ENCODE measurements at places on chromosomes 1 and 21.

DNA sequence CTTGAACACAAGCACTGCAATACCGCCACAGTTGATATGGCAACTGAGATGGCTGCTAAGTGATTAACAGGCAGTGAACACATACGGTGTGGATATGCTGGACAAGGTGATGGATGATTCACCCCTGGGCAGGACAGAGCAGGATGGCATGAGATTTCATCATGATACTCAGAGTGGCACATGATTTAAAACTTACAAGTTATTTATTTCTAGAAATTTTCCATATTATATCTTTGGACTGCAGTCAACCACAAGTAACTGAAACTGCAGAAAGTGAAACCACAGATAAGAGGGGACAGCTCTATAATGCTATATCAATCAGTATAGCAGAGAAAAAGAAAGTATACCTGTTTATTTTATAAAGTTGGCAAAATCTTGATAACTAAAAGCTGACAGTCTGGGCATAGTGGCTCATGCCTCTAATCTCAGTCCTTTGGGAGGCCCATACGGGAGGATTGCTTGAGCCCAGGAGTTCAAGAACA lies 47.9 kb downstream of the PHACTR4 start:
- DNase-seq, result no peak

DNA sequence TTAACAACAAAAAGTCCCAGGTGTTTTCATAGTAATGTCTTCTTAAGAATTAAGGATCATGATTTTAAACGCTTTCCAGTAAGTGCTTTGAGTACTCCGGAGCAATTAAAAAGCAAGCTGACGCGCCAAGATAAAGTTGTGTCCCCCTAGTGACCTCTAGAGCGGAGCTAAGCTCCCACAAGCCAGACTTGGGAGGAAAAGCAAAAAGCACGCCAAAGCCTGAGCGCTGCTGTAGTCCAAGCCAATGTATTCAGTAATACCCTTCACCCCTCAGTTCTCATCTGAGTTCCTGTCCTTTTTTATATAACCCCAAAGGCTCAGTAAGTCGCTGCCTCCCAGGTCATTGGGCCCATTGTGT lies 3.5 kb upstream of the SLC44A5 start:
- no peak for DNase-seq

GRCh38 chr1:67313934-67314671 lies 6.4 kb downstream of the IL12RB2 start:
- DNase-seq, result no peak

GRCh38 chr1:22841860-22842281 lies 130.8 kb downstream of the LACTBL1 start:
- no peak for DNase-seq

DNA sequence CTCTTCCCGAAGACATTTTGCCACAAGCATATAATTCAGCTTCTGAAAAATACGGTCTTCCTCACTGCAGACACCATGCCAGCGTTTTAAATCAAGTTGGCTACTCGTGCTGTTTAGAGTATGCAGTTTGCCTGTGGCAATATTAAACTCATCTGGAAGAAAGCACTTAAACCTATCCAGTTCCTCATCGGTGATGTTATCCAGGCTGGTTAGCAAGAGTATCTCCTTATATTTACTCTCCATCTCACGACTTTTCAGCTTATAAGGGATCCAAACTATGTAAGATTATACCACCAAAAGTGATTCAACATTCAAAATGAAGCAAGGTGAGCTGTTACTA lies 9.7 kb upstream of the IFI16 start:
- DNase-seq, result no peak

DNA sequence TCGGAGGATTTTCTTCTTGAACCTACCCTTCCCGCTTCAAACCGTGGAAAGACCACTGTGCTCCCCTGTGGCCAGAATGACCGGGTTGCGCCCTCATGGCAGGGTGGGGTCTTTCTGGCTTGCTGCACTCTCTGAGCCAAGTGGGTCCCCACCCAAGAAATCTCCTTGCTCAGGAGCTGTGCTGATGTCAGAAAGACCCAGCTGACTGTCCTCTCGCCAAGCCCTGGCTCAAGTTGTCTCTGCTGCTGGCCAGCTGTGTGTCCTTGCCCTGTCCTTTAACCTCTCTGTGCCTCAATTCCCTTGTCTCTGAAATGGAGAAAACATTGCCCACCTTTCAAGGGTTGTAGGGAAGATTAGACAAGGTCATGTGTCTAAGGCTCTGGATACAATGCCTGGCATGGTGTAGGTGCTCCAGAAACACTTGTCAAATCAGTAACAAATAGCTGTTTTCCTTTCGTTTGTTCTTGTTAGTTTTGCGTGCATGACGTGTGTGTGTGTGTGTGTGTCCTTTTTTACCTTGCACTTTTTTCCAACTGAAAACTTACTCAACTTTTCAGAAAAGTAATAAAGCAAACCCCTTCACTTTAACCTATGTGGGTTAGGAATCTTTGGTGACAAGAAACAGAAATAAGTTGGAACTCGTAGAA lies 41.1 kb upstream of the RPL11 start:
- DNase-seq, result no peak

DNA sequence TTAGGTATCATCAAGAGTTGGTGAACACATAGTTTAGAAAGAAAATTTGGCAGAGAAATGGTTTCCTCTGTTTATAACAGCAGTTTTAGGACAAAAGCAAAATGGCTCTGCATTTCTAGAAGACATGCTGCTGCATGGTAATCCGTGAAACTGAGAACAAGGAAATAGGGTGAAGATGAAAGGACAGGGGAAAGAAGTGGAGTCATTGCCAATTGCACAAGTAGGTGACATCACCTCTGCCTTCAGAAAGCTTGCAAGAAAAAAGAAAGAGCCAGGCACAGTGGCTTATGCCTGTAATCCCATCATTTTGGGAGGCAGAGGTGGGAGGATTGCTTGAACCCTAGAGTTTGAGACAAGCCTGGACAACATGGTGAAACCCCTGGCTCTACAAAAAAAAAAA lies 217.6 kb downstream of the LMX1A start:
- DNase-seq, result no peak

DNA sequence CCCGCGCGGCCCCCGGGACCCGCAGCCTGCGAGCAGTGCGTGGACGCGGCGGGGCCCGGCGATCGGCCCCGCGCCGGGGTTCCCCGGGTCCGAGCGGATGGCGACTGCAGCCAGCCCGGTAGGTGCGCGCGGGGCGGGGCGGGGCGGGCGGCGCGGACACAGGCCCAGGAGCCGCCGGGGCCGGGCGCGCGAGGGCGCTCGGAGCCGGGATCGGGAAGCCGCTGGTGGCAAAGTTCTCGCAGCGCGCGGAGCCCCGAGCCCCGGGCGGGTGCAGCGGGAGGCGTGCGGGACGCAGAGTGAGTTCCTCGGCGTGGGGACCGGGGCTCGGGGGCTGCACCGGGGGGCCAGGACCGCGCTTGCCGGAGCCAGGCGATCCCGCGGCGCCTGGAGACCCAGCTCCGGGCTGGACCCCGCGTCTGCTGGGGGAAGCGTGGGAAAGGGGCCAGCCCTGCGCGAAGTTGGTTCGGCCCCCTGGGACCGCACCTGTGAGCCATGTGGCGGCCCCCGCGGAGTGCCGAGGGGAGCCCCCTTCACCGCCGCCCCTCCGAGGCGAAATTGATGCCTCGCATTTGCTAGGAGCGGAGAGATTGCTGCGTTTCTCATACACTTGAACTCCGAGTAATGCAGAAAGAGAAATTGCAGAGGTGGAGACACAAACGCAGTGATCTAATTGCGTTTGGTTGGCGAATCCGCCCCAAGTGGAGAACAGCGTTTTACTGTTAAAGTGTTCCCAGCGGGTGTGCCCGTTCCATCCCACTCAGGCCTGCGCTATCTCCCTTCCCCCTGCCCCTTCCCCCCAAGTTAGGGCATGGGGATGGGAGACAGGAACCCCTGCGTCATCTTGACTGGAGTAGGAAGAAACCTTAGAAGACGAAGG lies 228.9 kb upstream of the TMEM51 start:
- no peak for DNase-seq

GRCh38 chr1:143680304-143680703 lies 291.5 kb downstream of the FAM72C start:
- DNase-seq, result no peak

DNA sequence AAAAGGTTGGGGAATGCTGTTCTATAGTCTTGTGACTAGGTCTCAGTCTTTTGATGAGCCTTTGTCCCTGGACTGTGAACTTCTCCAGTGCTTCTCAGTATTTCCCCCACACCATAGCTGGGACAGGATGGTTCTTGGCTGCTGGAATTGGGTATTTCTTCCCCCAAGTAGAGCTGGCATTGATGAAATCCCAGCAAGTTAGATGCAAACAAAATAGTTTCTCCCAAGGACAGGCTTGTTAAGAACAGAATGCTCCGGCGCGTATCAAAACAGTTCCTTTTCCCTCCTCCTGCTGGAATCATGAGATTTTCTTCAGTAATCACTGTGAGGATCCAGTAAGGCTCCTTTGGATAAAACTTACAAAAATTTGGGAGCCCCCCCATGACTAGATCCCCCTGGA lies 162.6 kb downstream of the PIK3R3 start:
- DNase-seq, result no peak

- no peak for DNase-seq
These were observed 2.9 kb downstream of the PPM1J start for GRCh38 chr1:112712191-112712590.

GRCh38 chr1:239891621-239892358 lies 199.9 kb upstream of the FMN2 start:
- no peak for DNase-seq

GRCh38 chr1:26772687-26773086 lies 15.1 kb upstream of the PIGV start:
- DNase-seq, result no peak

DNA sequence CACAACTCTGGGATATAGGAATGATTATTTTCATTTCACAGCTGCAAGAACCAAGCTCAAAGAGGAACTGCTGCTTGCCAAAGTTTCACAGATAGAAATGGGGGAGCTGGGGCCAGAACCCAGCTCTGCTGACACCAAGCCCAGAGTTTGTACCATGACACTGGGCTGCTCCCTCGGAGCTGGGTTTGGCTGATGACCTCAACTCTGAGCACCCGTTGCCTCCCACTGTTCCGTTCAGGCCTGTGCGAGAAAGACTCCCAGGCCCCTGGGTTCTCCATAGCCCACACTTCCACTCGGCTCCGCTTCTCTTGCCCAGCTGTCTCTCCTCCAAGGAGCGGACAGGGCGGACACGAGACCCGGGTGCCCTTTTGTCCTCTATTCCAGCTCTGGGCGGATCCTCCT lies 55.2 kb downstream of the NGF start:
- DNase-seq, result no peak

GRCh38 chr1:65269612-65270011 lies 39.7 kb upstream of the DNAJC6 start:
- no peak for DNase-seq

DNA sequence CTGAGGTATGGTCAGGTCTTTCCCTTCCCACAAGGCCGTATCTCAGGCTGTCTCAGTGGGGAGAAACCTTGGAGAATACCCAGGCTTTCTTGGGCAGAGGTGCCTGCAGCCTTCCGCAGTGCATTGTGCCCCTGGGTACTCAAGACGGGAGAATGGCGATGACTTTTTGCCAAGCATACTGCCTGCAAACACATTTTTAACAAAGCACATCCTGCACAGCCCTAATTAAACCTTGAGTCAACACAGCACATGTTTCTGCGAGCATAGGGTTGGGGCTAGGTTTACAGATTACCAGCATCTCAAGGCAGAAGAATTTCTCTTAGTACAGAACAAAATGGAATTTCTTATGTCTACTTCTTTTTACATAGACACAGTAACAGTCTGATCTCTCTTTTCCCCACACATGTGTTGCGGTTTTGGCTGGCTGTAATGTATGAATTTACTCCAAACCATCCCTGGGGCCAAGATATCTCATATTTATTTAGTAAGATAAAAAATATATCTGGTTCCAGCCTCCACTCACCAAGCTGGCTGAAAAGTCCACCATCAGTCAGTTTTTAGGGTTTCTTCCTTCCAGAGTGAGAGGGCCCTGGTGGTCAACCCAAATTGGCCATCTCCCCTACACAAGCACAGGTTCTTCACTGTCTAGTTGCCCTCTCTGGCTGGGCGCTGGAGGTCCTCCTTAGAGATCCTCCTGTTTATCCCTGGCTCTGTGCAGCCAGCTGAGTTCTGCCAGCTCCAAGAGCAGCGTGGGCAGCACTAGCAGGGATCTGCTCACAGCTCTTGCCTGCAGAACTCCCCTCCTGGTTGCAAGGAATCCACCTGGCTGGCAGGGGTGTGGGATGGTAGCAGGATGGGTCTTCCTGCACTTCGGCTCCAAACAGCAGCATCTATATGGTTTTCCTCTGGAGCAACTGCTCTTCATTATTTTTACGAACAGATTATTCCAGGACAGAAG lies 2.6 kb downstream of the FAAH start:
- DNase-seq, result no peak

DNA sequence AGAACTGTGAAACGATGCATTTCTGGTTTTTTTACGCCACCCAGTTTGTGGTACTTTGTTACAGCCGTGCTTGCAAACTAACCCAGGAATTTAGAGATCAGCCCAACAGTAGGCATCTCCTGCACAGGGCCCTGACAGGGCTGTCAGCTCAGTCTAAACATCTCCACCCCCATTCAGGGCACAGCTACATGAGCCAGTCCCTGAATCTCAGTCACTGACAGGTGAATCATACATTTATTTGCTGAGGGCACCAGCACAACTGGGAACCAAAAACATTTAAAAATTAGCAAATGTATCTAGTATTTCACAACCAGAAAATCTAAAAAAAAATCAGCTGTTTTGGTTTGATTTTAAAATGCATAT lies 30.7 kb downstream of the PRDX6 start:
- DNase-seq, result no peak

GRCh38 chr21:41666641-41667081 lies 100.2 kb downstream of the RIPK4 start:
- DNase-seq, result no peak

DNA sequence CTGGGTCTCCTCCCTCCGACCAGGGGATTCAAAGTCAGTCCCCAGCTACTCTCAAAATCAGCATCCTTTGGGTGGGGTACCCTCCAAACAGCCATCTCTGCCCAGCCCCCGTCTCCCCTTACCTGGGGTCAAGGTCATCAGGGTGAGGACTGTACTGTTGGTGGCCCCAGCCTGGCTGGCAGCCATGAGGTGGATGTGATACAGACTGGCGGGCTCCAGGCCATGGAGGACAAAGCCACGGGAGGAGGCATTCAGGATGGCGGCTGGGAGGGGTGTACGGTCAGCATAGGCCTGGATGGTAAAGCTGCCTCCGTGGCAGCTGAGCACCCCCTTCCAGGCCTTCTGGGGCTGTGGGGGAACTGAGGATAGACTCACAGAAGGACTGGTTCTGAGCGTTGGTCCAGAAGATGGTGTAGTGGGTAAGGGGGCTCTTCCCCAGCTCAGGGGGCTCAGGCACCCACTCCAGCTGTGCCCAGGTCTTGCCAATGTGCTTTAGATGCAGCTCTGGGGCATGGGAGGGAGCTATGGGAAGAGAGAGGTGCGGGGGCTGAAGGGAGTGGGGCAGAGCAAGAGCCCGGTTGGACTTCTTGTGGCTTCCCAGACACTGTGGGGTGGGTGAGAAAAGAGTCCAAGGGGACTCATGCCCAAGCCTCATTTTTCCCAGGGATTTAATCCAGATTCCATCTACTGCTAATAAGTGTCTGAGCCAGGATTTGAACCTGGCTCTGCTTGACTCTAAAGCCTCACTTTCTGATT lies 3.7 kb upstream of the MRPS15 start:
- no peak for DNase-seq

- no peak for DNase-seq
These were observed 7.0 kb downstream of the COL24A1 start for GRCh38 chr1:86149591-86149990.
